ENCODE measurements at places on chromosomes 2 and 18.

- DNase-seq = no peak
Observed at GRCh38 chr2:232073026-232073425, 111.5 kb downstream of the DIS3L2 start.

- no peak for DNase-seq
Observed at GRCh38 chr18:1846640-1847039, 724.7 kb downstream of the METTL4 start.

DNA sequence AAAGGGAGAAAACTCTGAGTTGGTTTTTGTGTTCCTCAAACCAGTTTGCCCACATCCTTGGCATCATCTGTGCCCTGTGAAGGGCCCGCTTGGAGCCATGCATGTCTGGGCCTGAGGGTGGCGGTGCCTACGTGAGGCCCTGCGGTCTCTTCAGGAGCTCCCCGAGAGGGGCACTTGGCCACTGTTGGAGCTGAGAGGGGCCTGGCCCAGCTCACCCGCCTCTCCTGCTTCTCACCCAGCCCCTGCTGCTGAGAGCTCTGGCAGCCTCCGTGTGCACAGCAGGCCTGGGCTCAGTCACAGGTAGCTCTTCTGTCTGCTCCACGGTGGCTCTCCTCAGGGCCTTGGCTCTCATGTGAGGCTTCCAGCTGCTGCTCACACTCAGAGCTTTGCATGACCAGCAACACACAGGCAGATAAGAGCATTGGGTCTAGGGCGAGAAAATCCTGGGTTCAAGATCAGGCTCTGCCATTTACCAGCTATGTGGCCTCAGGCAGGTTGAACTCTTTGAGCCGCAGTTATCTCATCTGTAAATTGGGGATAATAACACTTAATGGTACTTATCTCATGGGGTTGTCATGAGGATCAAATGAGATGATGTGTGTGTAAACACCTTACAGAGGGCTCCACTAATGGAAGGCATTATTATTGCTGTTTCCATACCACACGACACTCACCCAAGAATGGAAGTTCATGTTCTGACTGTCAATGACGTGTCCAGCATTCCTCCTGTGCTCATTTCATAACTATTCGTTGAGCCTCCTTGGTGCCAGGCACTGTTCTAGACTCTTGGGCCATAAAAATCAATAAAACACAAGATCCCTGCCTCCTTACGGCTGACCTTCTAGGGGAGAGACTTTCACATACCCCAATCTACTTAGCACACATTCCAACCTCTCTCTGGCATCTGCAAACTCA is 41.6 kb upstream of the PLB1 start:
- DNase-seq = no peak

- no peak for DNase-seq
Observed at GRCh38 chr2:219297766-219298456, 11.3 kb downstream of the PTPRN start.

DNA sequence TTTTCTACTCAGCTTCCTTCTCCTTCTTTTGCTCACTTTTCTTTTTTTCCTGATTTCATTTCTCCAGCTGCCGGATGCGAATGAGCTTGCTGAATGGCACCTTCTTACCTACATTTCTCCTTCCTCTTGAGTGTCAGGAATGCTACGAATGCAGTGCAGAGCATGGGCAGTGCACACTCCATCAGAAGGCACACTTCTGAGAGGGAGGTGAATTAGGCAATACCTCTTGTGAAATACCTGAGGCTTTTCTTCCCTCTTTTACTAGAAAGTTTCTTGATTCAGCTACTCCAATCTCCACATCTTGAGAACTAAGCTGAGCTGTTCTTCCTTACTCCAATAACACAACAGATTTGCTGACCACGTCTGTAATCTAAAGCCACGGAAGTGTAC is 51.1 kb downstream of the PLEKHM3 start:
- no peak for DNase-seq

DNA sequence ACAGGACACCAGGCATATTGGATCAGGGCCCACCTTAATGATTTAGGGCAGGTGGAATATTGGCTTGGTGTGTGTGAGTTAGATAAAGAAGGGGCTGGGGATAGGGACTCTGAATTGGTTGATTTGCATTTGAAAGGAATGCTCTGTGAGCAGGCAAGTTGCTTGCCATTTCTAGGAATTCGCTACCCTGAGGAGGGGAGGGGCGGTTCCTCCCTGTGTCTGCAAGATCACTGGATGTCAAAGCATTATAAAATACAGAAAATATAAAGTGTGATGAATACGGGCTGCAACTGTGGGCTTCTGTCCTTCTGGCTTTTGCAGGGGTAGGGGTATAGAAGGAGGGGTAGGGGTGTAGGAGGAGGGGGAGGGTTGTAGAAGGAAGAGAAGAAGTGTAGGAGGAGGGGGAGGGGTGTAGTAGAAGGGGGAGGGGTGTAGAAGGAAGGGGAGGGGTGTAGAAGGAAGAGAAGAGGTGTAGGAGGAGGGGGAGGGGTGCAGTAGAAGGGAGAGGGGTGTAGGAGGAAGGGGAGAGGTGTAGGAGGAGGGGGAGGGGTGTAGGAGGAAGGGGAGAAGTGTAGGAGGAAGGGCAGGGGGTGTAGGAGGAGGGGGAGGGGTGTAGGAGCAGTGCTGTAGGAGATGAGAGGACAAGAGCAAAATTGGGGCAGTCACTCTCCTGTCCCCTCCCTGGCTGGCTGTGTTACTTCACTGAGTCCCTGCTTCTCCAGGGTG is 238.0 kb upstream of the COPS8 start:
- no peak for DNase-seq

DNA sequence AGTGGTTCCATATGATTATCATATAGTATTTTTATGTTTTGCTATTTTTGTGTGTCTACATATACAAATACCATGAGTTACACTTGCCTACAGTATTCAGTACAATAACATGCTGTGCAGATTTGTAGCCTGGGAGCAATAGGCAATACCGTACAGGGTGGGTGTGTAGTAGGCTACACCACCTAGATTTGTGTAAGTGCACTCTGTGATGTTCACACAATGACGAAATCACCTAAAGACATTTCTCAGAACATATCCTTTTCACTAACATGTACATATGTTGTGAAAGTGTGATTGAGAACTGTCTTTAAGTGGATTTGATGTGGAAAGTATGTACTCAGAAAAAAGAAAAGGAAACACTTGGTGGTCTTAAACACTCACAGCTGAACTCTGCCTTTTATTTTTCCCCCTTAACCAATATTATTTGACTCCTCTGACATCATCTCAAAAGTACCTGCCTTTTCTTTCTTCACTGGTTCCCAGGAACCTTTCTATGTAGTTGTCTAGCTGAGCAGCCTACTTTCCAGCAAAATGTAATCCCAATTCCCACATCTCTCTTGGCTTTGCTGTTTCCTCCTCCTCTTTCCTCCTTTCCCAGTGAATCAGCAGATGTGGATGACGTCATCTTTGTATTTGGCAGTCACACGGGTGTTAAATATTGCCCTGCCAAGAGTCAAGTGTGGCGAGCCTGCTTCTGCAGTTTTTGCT is 47.7 kb downstream of the OSBPL6 start:
- no peak for DNase-seq

DNA sequence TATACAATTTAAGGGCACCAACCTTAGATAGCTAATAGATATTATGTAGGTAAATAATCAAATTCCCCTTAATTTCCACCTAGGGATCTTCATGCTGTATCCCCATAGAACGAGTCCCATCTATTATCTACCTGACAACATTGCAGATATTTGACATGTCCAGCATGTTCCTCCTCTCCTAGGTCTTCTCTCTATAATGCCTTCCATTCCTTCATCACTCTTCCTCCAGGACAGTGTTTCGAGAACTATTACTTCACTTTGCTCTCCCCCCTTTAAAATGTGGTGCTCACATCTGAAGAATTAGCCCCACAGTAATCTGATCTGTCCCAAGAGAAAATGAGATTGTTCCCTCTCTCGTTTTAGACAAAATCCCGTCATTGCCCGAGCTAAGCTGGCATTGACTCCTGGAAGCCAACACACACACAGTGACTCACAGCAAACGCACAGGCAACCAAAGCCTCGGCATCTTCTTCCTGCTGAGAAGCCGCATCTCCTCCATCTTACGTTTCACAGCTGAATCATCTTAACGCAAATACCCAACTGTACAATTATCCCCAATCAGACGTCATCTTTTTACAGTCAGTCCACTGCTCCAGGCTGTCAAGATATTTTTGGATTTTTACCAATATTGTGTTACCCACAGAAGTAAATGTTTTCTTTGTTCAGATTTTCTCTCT is 162.9 kb upstream of the AGAP1 start:
- DNase-seq = no peak

DNA sequence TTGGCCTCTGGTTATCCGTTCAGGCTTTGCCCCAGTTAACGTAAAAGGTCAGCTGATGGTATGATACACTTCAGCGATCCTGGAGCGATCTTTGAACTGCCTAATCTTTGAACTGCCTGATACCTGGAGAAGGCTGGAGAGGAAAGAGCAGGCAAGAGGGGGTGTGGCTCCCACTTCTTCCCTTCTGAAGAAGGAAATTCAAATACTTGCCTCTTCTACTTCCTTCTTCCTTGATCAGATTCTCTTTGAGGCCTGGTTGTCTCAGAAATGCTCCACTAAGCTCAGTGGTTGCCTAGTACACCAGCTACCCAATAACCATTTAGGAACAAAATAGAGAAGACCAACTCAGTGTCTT is 619 bp downstream of the GALM start:
- peak; percentile 47 for DNase-seq

DNA sequence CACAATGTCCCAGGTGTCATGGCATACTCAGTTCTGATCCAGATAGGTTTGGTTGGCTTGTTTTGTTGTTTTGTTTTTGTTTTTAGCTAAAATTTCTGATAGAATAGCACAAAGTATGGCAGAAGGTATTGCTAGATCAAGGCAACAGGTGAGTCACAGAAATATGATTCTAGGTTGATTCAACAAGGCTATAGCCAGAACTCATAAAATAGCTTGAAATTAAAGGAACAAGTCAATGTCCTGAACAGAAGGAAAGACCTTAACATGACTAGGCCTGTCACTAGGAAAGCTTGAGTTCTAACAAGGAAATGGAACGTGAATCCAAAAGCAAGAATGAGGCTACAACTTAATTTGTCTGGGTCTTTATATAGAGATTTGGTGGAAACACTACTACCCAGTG is 157.1 kb downstream of the GALNT3 start:
- DNase-seq = no peak

DNA sequence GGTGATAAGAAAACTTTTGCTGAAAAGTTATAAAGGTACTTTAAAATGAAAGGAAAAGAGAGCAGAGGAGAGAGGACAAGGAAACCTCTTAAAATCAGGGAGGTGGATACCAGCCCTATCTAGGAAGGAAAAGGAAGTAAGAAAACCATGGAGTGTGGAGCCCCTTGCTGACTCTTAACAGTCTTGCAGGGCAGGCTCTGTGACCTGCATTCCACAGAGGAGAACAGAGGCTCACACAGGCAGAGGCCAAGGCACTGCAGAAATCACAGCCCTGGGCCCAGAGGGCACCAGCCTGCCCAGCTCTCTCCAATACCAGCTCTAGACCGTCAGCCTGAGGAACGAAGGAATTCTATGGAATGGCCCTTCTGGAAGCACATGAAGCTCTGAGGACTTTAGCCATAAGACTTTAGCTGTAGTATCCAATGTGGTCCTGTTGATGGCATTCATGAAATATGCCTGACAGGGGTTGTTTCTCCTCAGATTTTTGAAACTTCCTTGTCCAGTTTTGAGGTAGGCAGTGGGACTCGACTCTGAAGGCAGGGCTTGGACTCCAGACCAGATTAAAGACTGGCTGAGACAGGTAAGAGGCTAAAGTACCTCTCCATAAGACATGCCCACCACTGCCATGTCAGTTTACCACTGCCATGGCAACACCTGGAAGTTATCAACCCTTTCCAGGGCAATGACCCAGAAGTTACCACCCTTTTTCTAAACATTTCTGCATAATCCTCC is 216.3 kb downstream of the ANAPC1 start:
- no peak for DNase-seq

DNA sequence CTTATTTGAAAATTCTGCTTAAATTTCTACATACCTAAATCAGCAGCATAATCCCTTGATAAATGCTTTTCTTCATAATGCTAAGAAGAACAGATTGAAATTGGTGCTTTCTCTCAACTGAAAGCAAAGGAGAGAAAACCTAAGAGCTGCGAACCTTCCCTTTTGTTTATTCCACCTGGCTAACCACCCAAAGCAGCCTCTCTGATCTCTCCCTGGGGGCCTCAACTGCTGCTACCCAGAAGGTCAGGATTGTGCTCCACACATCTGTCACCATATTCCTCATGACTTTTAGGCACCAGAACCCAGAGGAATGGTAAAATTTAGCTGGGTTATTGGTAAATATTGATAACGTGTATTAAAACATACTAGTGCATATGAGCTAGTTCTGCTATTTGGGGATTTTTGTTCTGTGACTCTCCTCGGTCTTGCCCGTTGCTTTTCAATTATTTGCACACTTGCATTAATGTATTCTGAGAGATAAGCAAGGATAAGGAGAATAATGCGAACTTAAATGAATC is 334.1 kb downstream of the RIT2 start:
- no peak for DNase-seq

DNA sequence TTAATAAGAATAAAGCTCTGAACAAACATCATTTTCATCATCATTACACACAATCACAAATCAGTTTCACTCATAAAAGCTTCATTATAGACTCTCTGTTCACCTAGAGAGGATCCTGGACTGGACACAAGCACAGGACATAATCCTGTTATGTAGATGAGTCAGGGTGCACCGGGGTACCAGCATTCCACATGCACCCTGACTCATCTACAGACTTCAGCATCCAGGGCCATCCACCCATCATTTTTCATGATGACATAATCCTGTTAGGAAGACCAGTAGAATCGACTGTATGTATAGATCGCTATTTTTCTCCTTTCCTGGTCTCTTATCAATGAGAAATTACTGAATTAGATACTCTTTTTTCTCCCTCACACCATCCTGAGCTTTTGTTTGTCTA is 73.7 kb upstream of the PIK3C3 start:
- DNase-seq = no peak

DNA sequence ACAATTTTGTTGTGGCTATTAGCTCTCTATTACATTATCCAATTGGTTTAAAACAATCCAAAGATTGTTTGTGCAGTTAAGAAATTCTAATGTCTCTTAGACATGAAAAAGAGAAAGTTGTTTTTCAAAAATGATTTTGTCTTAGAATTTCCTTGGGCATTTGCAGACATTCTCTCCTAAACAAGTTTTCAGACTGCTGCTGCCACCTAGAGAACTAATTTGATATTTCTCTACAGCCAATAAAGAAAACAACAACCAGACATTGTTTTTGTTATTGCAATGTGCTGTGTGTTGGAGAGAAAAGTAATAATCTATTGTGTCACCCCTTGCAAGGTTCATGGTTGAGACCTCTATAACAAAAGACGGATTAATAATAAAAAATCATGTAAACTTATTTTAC is 119.0 kb upstream of the SYT4 start:
- no peak for DNase-seq

Data from CD4-positive, alpha-beta T cell treated with Interleukin-21 for 1 hour (primary cell).